ENCODE measurements at places on chromosomes 16 and 17.

DNA sequence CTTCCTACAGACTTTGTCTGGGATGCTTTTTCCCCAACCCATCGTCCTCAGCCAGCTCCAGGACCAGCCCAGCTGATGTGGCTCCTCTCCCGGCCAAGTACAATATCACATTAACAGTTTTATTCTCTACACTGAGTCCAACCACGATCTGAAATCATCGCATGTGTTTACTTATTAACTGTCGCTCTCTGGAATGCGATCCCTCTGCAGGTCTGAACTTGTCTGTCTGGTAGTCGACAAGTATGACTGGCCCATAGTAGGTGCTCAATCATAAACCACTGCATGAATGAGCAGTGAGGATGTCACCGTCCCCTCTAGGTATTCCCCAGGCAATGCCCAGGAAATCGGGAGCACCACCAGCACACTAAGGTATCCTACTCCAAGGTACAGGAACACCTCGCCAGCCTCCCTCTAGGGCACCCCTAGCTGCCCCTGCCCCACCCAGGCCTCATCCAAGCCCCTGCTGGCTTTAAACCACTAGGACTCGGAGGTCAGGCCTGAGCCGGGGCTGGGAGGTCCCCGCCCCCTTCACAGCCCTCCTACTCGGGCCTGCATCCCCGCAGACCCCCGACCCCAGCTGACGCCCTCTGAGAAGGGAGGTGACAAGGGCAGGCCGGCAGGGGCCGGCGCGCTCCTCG is 27.7 kb downstream of the RTN4RL1 start:
- DNase-seq, result no peak

DNA sequence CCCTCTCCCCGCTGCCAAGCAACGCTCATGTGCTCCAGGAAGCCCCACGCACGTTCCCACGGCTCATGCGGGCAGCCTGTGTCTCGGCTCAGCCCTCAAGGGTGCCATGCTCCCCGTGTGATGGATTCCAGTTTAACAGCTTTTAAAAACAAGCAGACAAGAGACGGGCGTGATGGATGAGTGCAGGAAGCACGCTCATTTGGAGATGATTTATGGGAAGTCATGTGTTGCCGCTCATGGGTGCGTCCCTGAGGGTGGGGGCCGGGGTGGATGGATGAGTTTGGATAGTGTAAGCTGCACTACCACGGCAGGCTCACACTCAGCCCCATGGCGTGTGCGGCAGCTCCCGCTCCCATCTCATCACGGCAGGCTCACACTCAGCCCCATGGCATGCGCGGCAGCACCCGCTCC is 132.8 kb downstream of the RBFOX3 start:
- no peak for DNase-seq

DNA sequence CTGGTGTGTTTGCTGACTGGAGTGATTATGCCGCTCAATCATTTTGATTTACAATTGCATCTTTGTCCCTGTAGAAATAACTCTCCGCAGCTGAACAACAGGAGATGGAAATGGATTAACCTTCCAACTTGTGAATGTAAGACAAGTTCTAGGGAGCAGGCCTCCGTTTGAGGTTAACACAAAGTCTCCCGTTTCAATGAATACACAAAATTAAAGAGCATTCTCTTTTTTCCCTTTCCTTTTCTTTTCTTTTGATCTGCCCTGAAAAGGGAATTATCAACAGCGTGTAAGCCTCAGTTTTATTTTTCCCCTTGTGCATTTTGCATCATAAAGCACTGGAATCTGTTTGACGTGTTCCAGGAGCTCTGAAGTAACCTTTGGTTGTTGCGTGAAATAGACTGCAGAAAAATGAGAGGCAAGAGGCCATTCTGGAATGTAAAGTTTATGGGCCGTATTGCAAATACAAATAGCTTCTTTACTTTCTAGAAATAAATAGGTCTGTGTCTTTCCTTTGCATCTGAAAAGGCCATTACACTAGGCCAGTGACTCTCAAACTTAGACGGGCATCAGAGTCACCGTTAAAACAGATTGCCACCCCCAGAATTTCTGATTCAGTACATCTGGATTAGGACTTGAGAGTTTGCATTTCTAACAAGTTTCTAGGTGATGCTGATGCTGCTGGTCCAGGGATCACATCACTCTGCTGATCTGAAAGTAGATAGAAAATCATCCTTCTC is 164.7 kb downstream of the ZNF18 start:
- no peak for DNase-seq

- no peak for DNase-seq
Measured at GRCh38 chr16:25691519-25692091, at the start of gene HS3ST4. HS3ST4 (plus strand) TSS chr16:25691959.

DNA sequence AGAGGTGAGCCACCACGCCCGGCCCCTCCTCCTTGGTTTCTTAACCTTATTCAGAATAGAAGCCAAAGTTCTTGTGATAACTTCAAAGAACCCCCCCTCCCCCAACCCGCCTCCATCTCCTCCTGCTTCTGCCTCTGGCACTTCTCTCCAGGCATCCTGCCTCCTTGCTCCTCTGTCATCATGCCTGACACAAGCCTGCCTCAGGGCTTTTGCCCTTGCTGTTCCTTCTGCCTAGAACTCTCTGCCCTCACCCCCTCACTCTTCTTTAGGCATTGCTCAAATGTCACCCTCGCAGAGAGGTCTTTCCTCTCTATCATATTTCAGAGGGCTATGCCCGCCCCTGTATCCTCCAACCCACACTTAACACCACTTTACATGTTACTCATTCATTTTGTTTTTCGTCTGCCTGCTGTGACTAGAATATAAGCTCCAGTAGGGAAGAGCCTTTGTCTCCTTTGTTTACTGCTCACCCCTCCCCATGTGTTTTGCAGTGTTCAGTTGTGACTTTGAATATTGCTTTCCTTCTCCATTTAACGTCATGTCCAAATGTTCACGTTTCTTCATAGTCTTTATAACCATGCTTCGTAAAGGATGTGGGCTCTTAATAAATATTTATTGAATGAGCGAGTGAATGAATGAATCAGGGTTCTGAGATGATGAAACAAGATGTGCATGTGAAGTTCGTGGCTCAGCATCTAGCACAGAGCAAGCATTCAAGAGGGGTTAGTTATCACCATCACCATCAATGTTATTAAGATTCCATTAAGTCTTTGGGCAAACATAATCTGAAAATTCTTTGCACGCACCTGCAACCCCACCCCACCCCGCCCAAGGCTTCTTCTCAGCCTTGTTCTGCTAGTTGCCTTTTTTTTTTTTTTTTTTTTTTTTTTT is 186.2 kb upstream of the WSCD1 start:
- no peak for DNase-seq

DNA sequence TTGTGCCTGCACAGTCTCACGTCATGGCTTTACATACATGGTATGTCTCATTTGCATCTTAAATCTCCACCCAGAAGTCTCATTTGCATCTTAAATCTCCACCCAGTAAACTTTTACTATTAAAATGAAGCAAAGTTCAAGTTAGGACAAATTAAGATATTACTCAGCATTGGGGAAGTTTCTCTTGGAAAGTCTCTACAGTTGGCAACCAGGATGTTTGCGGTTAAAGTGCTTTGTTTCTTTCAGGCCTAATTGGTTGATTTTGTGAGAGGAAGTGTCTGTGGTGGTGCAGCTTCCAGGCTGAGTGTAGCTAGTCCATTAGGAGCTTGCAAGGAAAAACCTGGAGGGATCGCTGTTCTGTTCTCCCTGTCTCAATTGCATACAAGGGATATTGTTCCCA is 1373.3 kb upstream of the GOT2 start:
- DNase-seq, result peak; percentile 66

- DNase-seq, result peak; percentile 40
Measured at GRCh38 chr16:27428026-27428785, 26.2 kb downstream of the IL21R start.

GRCh38 chr17:3845291-3845620 is 790 bp downstream of the NCBP3 start:
- peak; percentile 27 for DNase-seq

DNA sequence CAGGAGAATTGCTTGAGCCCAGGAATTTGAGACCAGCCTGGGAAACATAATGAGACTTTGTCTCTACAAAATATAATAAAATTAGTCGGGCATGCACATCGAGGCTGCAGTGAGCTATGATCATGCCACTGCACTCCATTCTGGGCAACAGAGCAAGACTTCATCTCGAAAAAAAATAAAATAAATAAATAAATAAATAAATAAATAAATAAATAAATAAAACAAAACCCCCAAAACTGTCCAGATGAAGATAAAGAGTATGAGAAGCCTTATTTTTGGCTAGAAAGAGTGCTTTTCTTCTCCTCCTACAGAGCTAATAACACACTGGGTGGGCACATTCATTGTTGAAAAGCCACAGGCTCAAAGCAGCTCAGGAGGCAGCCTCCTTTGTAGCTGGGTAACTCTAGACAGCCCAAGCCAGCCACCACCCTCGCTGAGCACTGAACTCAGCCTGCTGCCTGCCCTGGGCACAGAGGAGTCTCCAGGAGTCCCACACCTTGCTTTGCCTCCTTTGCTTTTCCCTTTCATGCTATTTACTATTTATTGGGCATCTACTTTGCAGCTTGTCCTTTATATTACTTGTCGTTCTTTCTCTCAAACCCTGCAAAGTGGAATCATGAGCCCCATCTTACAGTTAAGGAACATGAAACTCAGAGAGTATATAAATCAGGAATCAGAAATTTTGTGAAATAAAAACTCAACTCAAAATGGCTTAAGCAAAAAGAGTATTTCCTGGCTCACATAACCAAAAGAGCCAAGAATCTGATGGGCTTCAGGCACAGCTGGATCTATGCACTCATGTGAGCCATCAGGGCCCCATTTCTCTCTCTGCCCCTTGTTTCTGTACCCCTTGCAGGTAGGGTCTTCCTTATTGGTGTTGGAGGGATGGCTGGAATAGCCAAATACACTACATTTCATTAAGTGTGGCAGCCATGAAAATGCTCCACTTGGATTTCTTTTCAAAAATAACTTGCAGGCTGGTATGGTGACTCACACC is 18.1 kb upstream of the C16orf87 start:
- no peak for DNase-seq

GRCh38 chr17:47225436-47225858 is 16.3 kb downstream of the MYL4 start:
- no peak for DNase-seq

- DNase-seq, result peak; percentile 17
Measured at GRCh38 chr17:909642-910323, 69.8 kb downstream of the NXN start.

GRCh38 chr17:44878627-44879221 is 20.5 kb downstream of the EFTUD2 start:
- peak; percentile 46 for DNase-seq

DNA sequence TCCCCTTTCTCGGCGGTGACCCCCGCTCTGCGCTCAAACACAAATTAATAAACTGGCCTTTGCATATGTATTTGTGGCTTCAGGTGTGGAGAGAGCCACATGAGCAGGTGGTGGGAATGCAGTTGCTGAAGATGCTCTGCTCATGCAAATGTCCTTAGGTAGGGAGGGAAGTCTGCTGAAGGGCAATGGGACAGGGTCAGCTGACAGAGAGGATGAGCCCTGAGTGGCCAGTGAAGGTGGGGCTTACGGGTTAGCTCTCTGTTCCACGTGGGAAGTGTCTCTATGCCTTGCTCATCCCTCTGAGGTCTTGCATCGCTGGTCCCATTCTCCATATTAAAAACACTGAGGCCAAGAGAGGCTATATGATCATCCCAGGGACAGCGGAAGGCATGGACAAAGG is 74.2 kb upstream of the CCL1 start:
- DNase-seq, result no peak

- DNase-seq, result peak; percentile 71
Measured at GRCh38 chr16:2465653-2466415, 5.3 kb upstream of the NTN3 start.

GRCh38 chr16:1258225-1258600 is 2.3 kb downstream of the TPSD1 start:
- no peak for DNase-seq

DNA sequence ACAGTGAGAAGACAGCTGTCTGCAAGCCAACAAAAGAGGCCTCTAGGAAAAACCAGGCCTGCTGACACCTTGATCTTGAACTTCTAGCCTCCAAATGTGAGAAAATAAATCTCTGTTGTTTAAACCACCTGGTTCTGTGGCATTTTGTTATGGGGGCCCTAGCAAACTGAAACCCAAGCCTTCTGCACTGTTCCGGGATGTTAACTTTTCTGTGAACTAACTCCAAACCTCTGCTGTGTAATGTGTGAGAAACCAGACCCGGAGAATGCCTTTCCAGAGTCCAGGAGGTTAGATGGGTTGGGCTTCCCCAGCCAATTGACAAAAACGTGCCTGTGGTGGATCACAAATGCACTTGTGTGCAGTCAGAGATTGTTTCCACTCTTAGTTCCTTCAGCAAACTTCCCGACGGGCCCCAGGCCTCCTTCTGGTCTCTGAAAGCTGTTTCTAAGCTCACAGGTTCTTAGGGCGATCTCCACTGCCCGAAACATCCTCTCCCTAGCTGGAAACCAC is 13.6 kb upstream of the GGA2 start:
- DNase-seq, result no peak

DNA sequence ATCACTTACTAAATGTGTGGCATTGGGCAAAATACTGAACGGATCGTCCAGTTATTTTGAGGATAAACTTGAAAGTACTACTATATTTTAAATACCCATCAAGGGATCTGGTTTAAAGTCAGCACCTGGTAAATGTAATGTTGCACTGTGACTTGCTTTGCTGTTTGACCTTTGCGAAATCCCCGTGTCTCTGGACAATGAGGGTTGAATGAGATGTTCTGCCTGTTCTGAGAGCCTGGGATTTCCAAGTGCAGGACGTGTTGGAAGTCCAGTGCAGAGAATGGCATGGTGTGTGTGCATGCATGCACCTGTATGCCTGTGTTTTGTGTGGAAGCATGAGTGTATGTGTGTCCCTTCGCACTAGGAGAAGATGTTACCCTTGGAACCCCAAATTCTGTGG is 106.6 kb downstream of the N4BP1 start:
- no peak for DNase-seq

GRCh38 chr16:52783616-52784015 is 236.7 kb upstream of the TOX3 start:
- no peak for DNase-seq

DNA sequence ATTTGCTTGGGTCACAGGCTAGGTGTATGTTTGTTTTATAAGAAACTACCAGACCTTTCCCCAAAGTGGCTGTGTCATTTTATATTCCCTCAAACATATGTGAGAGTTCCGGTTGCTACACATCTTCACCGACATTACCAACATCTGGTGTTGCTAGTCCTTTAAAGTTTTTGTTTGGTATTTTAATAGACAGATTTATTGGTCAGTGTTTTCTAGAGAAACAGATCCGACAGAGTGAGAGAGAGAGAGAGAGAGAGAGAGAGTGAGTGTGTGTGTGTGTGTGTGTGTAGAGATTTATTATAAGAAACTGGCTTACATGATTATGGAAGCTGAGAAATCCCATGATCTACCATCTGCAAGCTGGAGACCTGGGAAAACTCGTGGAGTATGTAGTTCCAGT is 31.0 kb downstream of the LDHD start:
- no peak for DNase-seq

- DNase-seq, result no peak
Measured at GRCh38 chr16:29644338-29644857, 18.6 kb upstream of the SPN start.

GRCh38 chr17:39582658-39583057 is 25.1 kb downstream of the NEUROD2 start:
- DNase-seq, result no peak

- DNase-seq, result no peak
Measured at GRCh38 chr17:42920922-42921321, 20.3 kb downstream of the G6PC1 start.

- DNase-seq, result peak; percentile 70
Measured at GRCh38 chr16:69566240-69566980, 644 bp downstream of the NFAT5 start.

- no peak for DNase-seq
Measured at GRCh38 chr16:14448879-14449278, 181.2 kb downstream of the PARN start.
